DMS153 (cell line): ENCODE measurements at places on chromosomes 13 and 19.
A peak's percentile ranks its signal among the peaks of the same experiment; 100 is the strongest.

DNA sequence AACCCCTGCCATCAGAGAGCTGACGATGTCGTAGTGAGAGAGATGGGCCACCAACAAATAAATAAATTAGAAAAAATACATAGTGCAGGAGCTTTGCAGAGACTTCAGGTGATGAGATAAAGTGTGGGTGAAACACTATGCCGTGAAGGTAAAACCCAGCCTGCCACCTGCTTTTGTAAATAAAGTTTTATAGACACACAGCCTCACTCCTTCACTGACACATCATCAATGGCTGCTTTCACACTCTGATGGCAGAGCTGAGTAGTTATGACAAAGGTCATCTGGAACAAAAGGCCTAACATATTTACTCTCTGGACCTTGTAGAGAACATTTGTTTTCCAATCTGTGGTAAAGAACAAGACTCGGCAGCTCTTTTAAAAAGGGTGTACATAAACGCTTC is 45.0 kb downstream of the MBD3L2B start:
- no peak for DNase-seq

DNA sequence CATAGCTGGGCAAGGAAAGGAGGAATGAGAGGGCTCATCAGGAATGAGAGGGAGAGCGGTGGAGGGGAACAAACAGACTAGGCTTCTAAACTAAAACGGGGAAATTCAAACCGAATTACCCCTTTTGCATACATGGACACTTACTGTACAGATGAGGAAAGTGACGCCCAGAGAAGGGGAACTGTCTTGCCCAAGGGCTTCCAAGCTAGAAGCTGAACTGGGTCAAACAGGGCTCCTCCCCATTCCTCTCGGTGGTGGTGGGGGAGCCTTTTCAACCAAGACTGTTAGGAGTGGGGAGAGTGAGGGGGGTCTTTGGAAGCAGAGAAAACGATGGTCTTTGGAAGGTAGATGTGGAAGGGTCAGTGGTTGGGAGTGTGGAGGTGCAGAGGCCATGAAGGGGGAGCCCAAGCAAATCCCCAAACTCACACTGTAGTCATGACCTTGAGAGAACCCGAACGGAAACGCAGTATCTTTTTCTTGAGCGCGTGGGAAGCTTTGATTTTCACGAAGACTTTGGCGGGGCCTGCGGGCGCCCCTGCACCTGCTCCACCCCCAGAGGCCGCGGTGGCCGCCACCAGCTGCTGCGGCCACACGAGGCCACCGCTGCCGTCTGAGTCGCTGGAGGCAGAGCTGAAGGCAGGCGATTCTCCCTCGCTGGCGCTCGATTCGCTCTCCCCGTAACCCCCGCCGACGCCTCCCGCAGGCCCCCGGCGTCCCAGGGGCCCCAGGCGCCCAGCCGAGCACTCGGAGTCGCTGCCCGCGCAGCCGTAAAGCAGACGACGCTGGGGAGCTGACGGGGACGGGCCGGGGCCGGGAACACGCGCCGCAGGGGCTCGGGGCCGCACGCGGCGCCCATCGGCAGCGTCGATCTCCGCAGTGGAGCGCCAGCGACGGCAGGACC is 12.3 kb upstream of the GNG8 start:
- DNase-seq, result no peak

- no peak for DNase-seq
These were observed 26.9 kb downstream of the MZT1 start for GRCh38 chr13:72700509-72700908.

GRCh38 chr13:40585911-40586471 is 80.5 kb downstream of the FOXO1 start:
- no peak for DNase-seq

DNA sequence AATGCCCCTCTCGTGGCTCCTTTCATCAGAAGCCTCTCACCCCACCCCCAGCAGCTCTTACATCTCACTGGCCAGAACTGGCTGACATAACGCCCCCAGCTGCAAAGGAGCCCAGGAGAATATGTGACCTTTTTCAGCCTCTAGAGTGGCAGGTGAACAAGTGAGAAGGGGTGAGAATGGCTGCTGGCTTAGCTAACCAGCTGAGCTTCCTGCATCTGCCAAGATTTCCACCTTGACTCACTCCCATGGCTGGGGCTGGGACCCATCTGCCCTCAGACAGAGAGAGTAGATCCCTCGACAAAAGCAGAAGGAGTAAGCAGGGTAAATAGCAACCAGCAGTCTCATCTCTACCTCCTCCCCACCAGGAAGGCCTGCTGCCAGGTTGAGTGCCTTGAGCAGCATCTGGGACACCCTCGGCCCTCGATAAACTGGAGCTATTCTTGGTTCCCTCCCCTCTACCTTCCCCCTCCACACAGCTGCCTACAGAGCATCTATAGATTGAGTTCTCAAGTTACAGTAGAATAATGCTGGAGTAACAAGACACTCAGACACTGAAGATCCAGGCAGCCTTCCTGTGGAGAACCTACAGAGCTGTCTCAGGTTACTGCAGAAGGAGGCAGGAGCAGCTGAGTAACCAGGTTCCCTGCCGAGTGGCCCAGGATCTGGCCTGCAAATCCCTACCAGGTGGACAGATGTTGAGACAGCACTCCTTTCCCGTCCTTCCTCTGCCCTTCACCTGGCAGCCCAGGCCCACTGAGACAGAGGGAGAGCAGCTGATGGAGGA is 15.5 kb downstream of the KASH5 start:
- peak; percentile 59 for DNase-seq

DNA sequence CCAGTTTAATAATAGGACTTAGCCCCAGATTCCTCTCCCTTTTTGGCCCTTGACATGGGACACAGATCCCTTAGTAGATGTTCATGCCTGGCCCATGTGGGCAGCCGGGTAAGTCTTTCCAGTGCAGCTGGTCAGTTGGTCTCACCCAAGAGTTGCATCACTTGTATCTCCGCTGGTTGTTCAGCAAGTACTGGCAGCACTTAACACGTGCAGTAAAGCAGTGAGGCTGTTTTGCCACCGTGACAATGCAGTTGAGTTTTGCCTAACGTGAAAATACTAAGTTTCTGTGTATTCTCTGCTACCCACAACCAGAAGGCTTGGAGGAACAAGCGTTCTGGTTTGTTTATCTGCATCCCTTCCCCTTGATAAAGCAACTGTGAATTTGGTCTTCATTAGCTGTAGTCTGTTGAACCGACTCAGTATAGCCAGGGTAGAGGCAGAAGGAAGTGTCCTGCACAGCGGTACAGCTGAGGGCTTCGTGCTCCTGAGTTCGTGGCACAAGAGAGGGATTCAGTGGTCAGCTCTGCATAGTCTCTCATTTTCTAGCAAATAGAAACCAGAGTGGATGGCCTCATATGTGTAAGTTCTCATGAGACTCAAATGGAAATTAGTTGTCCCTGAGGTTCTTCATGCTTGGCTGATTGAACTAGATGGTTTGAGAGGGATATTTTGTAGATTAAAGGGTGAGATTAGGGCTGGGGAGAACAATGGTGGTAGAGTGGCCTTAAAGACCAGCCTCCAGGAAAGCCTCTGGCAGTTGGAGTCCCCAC is 50.3 kb downstream of the ARHGEF7 start:
- no peak for DNase-seq

DNA sequence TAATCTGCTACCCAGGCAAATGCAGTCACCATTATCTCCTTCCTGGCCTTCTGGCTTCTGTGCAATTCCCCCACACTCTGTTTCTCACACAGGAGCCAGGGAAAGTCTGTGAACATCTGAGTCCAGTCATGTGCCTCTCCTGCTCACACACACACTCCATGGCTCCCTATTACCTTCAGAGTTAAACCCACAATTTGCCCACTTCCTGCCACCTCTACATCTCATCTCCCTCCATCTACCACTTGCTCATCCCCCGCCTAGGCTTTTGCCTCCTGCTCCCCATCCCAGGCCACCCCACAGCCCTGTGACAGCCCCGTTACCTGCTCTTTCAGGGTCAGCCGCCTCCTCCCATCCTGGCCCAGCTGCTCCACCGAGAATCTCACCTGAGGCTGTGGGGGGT is 13.5 kb downstream of the IL12RB1 start:
- no peak for DNase-seq

- no peak for DNase-seq
These were observed 474.0 kb downstream of the FOXO1 start for GRCh38 chr13:40192452-40192851.

GRCh38 chr13:52020191-52020590 is 4.3 kb upstream of the UTP14C start:
- DNase-seq, result no peak

- no peak for DNase-seq
These were observed at the start of gene AMH for GRCh38 chr19:2249010-2249866. Gene AMH (plus strand): TSS chr19:2249323. CDS start chr19:2249333, 10 bp downstream.

- no peak for DNase-seq
These were observed 24.5 kb upstream of the ZNF83 start for GRCh38 chr19:52662631-52663030.

DNA sequence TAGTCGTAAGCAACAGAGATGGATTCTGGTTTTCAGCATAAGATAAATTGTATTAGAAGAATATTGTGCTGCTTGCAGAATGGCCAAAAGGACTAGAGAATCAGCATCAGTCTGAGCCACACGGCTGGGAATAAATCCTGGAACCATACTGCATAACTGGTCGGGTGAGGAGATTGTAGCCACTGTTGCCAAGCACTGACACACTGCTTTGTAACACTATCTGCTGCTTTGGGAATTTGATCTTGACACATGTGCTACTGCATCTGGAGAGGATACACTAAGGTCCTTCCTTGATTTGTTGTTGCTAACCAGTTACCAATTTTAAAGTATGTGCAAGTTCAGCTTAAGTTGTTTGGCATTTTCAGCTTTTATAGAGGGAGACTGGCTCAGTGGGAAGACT is 1.9 kb downstream of the HNRNPA1L2 start:
- DNase-seq, result no peak

DNA sequence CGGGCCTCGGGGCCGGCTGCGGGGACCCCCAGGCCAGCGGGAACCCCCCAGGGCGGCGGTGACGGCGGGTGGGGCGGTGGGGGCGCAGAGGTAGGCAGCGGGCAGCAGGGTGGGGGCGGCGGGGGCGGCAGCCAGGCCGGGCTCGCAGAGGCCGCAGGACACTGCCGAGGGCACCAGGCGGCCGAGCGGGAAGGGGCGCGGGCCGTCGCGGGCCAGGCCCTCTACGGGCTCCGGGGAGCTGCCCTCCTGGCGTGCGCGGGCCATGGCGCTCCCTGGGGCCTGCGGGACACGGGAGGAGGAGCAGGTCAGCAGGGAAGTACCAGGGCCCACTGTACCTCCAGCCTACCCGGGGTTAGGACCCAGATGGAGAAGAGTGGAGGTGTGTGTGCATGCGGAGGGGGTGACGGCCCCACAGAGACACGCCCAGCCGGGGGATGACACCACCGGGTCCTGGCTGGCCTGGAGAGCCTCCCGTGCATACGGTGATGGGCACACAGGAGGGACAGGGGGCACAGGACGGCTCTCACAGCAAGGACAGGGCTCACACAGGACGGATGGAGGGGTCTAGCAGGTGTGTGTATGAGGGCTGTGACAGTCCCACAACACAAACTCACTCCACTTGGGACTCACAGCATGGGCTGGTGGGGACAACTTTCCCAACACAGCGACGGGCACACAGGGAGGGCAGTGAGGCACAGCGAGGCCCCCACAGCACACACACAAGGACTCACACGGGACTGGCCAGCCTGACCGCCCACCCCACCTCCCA is 2.6 kb downstream of the BBC3 start:
- peak; percentile 11 for DNase-seq
